Astrocyte of the cerebellum (primary cell): ENCODE measurements at places on chromosomes 11 and 22.

- no peak for DNase-seq
Measured at GRCh38 chr11:62646825-62647608, 604 bp upstream of the GANAB start.

- DNase-seq = no peak
Measured at GRCh38 chr22:44211946-44212930, 31.5 kb downstream of the PARVG start.

DNA sequence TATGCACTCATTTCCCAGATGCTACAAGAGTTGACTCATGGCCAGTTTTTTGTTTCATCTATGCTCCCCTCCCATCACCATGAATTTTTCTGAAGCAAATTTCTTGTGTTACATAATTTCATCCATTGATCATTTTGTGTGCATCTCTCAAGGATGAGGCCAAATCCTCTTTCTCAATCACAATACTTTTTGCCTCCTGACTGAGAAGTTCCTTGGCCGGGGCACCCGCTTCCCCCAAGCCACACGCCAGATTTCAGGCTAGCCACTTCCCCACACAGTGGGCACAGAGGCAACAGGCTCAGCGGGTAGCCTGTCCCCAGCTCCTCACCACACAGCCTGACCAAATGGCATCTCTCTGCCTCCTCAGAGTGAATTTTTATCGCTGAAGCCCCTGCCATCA lies 9.8 kb upstream of the DSCAML1 start:
- no peak for DNase-seq

DNA sequence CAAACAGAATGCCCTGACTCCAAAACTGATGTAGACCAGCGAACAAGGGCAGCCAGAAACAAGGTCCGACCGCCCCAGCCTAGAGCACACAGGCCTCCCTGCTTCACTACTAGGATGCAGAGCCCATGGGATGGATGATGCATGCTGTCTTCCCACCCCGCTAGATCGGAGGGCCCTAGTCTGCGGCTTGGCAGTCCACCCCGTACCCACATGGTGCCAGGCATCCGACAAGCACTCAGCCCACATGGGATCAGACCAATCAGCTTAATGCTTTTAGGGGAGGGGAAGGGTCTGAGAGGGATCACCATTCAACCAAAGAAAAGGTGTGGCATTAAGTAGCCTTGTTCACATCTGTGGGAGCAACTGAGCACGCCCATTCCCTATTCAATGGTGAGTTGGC lies 30.6 kb downstream of the PISD start:
- DNase-seq = no peak
